ENCODE measurements at places on chromosomes 16 and 17. TPM values are rescaled to one million over a fixed set of nuclear protein-coding genes. Genes with fewer than 3 reads are reported as not detected.
A peak's percentile ranks its signal among the peaks of the same experiment; 100 is the strongest.

The CFAP52 gene
- total RNA-seq = not detected

The GUCY2D gene
- not detected for total RNA-seq

The GPRC5B gene
- total RNA-seq = 33.1 TPM

The PCGF2 gene
- total RNA-seq = 40.7 TPM

The CLCN7 gene
- total RNA-seq = 80.8 TPM

The RNF135 gene
- 32.8 TPM for total RNA-seq

The PLA2G10 gene
- not detected for total RNA-seq

The ARMC7 gene
- total RNA-seq = 7.9 TPM

DNA sequence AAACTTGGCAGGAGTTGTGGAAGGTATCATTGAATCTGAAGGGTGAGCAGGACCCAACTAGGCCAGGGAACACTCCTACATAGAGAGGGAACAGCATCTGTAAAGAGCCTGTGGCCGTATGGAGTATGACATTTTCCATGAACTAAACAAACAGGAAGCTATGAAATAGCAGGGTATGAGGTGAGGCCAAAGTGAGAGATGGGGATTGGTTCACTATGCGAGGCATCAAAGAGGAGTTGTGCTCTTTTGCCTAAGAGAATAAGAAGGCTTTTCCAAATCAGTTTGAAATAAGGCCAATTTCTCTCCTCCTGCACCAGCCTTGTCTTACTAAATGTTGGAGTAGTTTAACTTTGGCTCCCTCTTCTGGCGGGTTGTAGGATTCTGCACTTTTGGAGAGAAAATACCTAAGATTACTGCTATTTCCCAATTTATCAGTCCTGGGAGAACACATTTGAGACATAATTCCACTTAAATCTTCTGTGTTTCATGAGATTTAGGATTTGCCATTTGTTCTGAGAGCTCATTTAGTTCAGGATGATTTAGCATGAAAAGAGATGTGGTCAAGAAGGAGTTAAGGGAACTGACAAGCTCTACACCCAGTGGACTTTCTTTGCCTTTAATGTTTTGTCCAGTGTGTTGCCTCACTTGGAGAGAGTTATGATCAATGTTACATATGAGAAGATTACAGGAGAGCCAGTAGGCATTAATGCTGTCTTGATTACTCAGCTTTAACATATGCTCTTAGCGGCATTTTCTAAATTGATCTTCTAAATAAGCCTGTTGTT, 55.4 kb downstream of the TNRC6C start:
- DNase-seq = no peak

GRCh38 chr16:88871349-88871702, 4.9 kb upstream of the PABPN1L start:
- no peak for DNase-seq

DNA sequence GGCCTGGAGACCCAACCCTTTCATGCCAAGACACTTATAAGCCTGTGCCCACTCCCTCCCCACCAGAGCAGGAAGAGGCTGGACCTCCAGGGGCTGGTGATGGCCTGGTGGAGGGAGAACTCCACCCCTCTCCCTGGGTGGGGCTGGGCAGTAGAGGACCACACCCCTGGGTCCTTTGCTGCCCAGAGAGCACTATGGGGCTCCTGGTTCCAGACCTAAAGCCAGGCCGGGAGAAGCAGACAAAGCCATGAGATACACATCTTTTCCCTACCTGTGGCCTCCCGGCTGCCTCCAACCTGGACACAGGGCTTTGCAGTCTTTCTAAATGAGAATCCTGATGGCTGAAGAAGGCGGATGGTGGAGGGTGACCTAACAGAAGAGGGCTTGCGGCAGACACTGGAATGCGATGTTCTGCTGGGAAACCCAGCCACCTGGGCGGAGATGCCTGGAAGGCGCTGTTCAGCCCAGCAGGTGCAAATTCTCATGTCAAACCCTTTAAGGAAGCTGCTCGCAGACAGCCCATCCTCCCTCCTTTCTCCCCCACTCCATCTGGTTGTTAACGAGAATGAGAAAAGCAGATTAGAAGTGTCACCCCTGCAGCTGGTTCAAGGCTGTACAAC, 43.9 kb upstream of the KIFC3 start:
- peak; percentile 65 for DNase-seq

DNA sequence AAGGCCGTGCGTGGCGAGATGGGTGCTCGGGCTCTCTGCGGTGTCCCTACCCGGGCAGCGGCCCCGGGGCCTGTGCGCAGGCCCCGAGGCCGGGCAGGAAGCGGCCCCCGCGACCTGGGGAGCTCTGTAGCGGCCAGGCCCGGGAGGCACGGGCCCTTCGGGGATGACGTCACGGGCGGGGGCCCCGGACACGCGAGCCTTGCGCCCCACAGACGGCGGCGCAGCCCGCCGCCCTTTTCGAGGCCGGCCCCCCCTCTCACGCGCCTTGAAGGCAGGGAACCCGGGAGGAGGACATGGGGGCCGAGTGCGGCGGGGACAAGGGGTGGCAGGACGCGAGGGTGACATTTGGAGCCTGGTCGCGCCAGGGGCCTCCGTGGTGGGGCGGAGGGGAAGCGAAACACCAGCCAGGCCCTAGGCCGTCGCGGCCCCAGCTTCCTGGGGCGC, 1.1 kb downstream of the RAI1 start:
- no peak for DNase-seq

DNA sequence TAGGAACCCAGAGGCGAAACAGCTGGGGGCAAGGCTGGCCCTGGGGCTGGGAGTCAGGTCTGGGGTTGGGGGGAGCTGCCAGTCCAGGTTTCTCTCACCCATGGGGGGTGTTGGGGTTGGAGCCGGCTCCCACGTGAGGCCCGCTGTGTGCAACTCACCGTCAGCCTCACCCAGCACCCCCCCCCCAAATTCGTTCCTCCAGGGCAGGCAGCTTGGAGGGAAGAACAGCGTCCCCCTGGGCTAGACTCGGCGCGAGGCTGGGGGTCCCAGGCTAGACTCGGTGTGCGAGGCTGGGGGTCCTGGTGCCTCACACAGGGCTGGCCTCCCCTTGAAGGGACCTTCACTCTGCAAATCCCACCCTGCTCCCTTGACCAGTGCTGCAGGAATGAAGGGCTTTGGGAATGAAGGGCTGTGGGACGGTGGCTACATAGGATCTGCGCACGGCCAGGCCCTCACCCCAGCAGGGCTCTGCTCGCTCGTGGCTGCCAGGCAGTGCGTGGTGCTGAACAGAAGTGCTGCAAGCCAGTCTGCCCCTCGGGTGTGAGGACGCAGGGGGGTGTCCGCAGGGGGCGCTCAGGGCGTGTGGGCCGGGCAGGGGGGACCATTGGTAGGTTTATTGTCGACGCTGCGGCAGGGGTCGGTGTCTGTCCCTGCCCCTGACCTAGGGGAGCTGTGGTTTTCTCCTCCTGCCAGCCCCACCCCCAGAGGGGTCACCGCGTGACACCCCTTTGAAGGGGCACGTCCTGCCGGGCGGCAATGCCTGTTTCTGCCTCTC, 74.7 kb downstream of the KLHDC4 start:
- no peak for DNase-seq

GRCh38 chr17:81189670-81190530, 23.9 kb upstream of the AATK start:
- no peak for DNase-seq

- no peak for DNase-seq
These were observed 14.5 kb upstream of the BAIAP2 start for GRCh38 chr17:81020443-81020766.

- DNase-seq = no peak
These were observed 145.4 kb downstream of the SOX9 start for GRCh38 chr17:72266112-72266775.

GRCh38 chr17:56890906-56891674, 22.8 kb downstream of the TRIM25 start:
- DNase-seq = no peak

- DNase-seq = no peak
These were observed 265.5 kb downstream of the PARN start for GRCh38 chr16:14364386-14365199.

DNA sequence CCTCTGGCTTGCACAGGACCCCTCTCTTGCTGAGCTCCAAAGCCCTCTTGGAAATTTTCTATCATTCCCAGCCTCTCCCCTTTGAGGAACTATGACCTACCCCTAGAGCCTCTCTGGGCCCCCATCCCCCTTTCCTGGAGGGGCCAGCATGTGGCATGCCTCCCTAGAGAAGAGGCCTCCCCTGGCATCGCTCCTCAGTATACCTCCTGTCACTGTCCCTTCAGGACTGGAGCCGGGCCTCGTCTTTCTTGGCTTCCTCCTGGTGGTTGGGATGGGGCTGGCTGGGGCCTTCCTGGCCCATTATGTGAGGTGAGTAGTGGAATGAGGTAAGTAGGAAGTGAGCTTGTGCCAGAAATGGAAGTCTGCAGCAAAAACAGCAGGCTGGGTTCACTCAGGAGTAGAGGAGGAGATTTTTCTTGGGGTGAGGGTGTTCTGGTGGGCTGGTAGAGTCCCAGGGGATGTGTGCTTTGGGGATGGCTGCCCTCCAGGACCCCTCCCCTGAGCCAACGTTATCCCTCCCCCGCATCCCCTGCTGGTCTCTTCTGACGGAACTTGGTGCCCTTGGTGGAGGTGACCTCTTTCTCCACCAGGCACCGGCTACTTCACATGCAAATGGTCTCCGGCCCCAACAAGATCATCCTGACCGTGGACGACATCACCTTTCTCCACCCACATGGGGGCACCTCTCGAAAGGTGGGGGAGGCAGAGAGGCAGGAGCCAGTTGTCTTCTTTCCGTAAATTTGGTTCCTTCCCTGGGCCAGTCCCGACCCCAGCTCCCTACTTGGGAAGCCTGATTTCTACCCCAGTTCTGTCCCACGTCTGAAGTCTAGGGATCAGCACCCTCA, 4.6 kb downstream of the GUCY2D start:
- peak; percentile 65 for DNase-seq
